ENCODE measurements at places on chromosomes 11 and 22.

- no peak for DNase-seq
Observed at GRCh38 chr11:2520736-2521035, 75.9 kb downstream of the KCNQ1 start.

- DNase-seq: no peak
Observed at GRCh38 chr11:103825469-103825868, 211.0 kb upstream of the DDI1 start.

GRCh38 chr11:123853038-123853437 is 32.4 kb downstream of the TMEM225 start:
- no peak for DNase-seq

DNA sequence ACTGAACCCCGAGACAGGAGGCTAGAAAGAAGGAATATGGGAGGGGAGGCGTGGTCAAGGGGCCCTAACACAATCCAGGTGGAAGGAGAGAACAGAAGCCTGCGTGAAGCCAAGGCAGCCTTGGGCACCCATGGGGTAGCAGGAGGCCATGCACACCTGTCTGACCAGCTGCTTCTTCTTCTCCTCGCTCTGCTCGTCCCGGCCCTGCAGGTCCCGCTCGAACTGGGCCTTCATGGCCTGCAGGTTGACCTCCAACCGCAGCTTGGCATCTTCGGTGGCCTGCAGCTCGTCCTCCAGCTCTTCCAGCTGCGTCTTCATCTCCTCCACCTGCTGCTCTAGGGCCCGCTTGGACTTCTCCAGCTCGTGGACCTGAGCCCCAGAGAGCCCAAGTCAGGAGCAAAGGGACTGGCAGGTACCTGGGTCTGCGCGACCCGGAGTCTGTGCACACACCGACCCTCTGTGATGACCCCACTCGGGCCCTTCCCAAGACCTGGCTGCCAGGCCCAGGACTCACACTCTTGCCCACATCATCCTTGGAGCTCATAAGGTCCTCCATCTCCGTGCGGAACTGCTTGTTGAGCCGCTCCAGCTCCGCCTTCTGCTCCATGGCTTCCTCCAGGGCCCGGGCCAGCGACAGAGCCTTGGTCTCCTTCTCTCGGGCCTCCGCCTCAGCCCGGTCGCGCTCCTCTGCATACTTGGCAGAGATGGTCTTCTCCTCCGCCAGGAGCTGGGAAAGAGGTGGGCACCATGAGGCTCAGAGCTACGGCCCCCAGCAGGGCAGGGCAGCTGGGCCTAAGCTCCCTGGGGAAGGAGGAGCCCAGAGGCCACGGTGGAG is 35.9 kb downstream of the APOL1 start:
- no peak for DNase-seq

DNA sequence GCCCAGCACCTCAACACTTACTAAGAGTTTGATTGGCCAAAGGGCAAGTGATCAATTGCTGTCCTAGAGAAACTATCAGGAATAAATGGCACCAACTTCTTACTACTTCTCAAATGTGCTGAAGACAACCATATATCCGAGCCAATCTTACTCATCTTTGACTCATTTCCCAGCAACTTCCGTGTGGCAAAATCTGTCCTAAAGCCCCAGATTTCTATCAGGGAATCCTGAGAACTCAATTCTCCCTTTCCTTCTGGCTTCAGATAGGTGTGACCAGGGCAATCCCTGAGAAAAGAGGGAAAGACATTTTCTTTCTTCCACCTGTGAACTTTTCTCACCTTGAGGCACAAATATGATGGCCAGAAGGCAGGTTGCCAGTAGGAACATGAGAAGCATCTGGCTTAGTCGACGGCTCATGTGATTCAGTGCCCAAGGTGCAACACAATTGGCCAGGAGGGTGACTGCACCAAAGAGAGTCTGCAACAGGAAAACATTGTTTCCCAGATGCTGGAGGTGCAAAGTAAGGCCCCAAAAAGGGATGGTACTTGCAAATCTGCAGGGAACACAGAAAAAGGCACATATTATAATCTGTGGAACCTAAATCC is 21.8 kb upstream of the SLC22A24 start:
- DNase-seq: no peak
